ENCODE measurements at places on chromosomes 16 and 17.

DNA sequence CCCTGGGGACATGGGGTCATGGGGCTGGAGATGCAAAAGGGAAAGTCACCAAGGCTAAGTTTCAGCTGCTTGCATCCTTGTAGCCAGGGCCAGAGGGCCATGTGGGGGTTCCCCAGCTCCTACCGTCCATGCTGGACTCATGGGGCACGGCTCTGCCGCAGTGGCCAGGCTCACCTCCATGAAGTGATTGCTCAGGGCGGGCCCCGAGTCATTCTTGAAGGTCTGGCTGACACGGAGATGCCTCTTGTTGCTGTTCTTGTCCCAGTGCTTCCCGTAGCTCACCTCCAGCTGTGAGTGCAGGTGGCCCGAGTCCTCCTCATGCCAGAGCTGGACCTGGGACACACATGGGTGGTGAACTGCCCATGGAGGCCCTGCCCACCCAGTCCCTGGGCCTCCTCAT lies 114.5 kb downstream of the RMI2 start:
- DNase-seq: no peak

- no peak for DNase-seq
Observed at GRCh38 chr17:38825762-38826247, 684 bp upstream of the CWC25 start.

DNA sequence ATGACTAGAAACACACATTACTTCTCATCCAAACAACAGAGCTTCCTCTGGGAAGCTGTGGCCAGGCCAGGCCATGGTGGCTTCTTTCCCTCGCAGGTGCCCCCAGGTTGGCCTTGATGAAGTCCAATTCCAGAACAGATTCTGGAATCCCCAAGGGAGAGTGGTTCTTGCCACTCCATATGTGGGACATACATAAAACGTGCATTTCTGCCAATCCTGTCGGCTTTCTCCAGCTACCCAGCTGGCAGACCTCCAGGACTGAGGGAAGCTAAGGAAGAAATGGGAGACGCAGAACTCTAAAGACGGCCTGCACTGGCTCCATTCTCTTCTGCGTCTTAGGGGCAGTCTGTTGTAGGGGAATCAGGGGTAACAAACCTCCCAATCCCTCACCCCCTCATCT lies 219.2 kb upstream of the CDH5 start:
- no peak for DNase-seq

DNA sequence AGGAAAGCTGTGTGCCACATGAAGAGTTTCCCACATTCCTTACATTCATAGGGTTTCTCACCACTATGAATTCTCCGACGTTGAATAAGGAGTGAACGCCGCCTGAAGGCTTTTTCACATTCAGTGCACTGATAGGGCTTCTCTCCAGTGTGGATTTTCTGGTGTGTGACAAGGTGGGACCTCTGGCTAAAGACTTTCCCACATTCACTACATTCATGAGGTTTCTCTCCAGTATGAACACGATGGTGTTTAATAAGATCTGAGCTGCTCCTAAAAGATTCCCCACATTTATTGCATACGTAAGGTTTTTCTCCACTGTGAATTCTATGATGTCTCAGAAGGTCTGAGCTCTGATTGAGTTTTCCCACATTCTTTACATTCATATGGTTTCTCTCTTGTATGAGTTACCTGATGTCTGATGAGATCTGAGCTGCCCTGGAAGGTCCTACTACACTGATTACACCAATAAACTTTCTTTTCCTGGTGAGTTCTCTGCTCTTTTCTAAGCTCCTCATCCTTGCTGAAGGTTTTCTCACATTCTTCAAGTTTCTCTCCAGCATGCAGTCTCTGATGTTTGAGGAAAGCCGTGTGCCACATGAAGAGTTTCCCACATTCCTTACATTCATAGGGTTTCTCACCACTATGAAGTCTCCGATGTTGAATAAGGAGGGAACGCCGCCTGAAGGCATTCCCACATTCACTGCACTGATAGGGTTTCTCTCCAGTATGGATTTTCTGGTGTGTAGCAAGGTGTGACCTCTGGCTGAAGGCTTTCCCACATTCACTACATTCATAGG lies 10.0 kb downstream of the ZNF594 start:
- no peak for DNase-seq

DNA sequence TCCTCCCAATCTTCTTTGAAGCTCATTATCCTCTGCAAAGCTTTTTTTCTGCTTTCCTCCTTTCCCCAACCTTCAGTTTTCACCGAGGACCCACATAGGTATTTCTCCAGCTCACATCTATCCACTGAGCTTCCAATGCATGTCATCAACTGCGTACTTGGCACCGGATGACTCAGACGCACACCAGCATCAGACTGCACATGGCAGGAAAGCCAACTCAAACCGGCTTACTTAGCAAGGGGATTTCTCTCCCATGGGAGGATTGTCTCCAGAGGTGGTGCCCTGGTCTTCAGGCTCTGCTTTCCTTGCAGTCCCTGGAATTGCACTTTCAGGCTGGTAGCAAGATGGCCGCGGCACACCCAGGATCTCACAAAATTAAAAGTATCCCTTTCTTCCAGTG lies 1.7 kb upstream of the AKTIP start:
- DNase-seq: no peak

DNA sequence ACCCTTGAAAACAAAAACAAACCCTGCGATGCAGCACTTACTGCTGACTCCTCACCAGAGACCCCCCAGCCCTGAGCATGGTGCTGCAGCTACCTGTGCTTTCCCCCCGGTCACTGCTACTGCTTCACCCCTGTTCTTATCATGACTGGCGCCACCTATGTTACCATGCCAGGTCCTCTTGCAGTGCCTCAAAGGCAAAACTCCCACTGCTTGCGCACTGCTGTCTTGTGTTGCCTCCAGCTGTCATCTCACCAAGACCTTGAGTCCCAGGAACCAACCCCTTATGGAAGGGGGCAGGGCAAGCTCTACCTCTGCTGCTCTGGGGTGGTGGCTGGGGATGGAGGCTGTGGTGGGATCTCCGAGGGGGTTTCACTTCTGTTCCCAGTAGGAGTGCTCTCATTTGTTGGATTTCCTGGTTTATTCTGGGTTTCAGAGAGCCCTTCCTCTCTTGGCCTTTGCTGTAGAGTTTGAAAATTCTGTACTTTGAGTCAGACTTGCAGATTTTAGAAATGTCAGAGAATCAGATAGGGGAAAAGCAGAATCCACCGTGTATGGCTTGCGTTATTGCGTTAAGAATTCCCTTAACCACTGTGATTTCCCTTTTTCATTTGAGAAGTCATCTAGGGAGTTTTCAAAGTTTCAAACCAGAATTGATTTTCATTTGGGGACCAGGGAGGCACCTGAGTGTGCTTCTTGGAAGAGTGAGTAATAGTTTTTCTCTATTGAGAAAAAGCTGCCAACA lies 96.6 kb downstream of the SPECC1 start:
- DNase-seq: no peak

DNA sequence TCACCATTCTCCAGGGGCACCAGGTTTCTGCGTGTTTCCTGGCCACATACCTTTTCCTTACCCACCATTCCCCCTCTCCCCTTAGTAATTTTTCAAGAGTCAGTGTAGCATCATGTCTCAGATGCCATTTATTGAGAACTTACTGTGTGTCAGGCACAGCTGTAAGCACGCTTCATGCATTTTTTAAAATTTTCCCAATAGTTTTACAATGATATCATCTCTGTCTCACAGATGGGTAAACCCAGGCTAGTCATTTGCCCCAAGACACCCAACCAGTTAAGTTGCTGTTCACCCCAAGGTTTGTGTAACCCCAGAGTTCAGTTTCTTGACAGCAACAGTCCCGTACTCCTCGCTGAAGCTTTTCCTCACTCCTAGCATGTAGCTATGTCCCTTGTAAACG lies 56.4 kb upstream of the IRX3 start:
- DNase-seq: no peak

GRCh38 chr16:84592718-84593117 lies 25.2 kb downstream of the COTL1 start:
- DNase-seq: no peak

GRCh38 chr17:60993497-60993896 lies 315.8 kb downstream of the BCAS3 start:
- DNase-seq: no peak

DNA sequence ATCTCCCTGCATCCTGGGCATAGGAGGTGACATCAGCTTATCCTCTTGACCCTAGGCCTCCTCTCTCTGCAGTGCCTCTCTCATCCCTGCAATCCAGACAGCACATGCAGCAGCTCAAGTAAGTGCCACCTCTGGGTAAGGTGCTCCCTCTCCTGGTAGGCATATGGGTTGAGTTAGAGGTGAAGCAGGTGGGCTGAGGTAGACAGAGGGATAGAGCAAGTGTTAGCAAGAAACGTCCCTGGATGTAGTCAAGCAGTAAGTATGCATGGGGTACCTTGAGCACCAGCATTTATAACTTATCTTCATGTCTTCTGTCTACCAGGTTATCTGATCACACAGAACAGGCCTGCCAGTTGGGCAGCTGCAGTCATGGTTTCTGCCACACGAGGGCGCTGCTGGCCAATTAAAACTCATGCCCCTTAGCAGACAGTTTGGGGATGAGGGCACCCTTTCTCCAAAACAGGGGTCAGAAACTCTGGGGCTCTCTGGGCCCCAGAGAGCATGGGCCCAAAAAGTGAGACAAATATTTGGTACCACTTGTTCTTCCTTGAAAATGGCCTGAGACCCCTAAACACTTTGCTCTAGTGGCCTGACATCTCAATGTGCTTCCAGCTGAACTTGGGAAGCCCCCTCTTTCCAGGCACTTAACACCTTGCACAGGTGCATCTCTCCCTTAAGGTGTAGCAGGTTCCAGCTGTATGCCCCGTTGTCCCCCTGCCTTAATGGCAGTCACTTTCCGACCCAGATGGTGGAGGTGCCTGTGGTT lies 59.8 kb downstream of the NEUROD2 start:
- DNase-seq: peak; percentile 70

DNA sequence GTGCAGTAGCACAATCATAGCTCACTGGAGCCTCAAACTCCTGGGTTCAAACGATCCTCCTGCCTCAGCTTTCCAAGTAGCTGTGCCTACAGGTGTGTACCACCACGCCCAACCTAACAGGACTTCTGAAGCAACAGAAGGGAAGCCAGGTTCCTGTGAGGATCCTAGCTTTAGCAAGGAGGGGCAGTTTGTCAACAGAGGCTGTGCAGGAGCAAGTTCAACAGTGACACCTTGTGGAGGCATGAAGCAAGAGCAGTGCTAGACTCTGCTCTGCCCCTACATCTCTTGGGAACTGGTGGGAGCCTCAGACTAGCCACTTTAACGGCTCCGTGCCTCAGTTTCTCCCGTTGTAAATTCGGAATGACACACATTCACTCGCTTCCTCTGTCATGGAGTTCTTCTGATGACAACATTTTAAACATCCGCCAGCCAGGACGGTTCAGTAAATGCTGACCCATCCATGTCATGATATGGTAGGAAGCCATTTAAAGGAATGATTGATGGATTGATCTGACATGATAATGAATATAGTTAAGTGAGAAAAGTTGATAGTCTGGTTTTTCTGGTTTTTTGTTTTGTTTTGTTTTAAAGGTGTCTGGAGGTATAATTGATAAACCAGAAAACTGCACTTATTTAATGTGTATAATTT lies 218.7 kb downstream of the MRTFB start:
- DNase-seq: no peak

DNA sequence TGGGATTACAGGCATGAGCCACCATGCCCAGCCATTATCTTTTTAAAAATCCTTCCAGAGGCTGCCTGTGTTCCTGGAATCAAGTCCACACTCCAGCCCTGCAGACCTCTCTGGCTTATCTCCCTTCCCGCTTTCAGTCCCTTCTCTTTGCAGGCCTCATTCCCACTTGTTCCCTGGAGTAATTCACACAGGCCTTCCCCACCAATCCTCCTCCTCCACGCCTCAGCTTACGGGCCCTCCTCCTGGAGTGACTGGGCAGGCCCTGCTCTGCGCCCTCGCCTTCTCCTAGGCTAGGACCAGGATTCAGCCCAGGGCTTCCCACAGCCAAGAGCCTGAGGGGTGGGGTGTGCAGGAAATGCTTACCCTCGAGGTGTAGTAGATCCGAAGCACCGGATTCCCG lies 2.8 kb downstream of the CDIPT start:
- no peak for DNase-seq

DNA sequence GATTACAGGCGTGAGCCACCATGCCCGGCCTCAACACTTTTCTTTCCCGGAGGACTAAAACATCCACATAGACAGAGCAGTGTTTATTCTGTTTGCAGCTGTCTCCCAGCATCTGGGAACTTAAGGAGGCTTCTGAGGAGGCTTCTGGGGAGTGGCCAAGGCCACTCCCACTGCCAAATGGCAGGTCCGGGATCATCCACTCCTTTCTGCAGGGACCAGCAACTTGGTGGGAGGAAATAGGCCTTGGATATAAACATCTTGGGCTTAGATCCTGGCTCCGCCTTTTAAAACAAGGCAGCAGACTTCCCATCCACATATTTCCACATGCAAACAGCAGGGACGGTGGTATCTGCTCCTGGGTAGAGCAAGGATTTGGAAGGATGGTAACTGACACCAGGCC lies 14.1 kb upstream of the SPATA32 start:
- no peak for DNase-seq

DNA sequence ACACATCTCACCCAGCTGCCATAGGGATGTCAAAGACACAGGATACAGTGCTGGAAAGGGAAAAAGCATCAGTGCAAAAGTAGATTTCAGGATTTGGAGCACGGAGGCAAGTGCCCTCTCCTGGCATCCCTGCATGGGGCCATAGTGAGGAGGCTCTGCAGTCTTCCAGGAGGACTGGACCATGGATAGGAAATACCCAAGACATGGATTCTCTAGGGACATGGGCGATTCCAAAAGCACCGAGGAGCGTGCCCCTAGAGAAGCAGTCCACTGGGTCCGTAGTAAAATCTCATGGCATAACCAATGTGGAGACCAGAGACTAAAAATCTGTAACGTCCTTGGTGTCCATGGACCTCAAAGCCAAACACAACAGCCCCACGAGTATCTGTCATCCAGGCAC lies 818.2 kb downstream of the KCNJ18 start:
- no peak for DNase-seq

DNA sequence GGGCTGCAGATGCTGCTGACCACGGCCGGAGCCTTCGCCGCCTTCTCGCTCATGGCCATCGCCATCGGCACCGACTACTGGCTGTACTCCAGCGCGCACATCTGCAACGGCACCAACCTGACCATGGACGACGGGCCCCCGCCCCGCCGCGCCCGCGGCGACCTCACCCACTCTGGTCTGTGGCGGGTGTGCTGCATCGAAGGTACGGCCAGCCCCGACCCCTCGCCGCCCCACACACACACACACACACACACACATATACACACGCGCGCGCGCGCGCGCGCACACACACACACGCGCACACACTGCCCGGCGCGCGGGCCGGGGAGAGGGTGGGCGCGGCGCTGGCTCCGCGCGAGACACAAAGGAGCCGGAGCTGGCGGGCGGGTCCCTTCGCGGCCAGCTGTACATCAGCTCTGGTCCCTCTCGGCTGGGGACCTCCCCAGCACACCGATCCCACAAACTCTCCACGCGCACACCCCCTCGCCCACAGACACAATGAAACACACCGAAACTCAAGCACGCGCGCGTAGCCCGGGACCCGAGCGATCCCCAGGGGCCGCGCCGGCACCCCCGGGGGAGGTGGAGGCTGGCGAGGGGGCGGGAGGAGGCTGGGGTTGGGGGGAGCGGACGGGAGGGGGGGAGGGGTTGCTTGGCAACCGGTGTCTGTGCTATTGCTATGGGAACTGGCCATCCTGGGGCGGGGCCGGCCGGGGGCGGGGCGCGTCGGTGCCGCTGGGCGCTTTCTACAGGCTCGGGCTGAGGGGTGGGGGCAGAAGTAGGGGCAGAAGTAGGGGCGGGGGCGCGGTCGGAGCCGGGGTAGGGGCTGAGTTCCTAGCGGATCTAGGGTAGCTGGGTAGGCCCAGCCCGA lies 658 bp downstream of the CACNG4 start:
- DNase-seq: no peak
